ENCODE measurements at places on chromosomes 5 and 9. TPM values are rescaled to one million over a fixed set of nuclear protein-coding genes. Genes with fewer than 3 reads are reported as not detected.

TRPM6 gene
- 10.8 TPM for polyA plus RNA-seq

GLDC gene
- not detected for polyA plus RNA-seq

TESK1 gene
- 33.3 TPM for polyA plus RNA-seq

DNA sequence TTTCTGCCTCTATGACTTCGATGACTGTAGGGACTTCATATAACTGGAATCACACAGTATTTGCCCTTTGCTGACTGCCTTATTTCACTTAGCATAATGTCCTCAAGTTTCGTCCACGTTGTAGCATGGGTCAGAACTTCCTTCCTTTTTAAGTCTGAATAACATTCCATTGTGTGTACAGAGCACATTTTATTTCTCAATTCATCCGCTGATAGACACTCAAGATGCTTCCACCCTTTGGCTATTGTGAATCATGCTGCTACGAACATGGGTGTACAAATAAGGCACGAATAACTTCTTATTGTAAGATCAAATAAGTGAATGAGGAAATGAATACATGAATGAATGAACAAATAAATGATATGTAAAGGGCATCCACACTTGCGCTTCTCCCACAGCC is 13.0 kb downstream of the BARX1 start:
- H3K27ac ChIP-seq, result no peak overlapping the region
- DNase-seq, result no peak
- H3K4me1 ChIP-seq, result peaks cover 10% of the 10 kb centered on the region
- H3K27me3 ChIP-seq, result peaks cover 53% of the 10 kb centered on the region
- no peak overlapping the region for H3K4me3 ChIP-seq

DNA sequence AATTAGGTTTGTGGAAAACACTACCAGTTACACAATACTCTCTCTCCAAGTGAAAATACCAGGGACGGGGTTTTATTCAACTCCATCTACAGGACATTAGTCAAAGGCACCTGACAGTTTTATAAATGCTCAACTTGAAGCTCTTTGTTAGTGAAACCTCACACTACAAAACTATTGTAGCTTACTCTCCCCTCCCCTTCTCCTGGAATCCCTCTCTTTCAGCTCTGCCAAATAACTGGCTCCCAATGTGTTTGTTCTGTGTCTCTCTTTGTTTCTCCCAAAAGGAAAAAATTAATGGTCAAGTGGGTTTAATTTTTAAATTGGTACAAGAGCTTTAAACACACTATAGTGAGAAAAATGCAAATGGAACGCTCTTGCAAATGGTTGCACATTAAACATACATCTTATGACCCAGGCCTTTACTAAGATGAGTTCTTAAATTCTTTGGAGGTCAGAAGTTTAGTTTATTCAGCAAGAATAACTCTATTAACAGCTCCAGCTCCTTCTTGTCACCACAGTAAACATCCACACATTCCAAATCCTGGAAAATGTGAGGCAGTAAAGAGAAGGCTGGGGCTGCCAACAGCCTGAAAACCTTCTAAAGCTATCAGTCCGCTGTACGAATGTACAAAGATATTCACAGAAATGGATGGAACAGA is 48.4 kb downstream of the ZNF608 start:
- peak overlapping the region; percentile 89 for H3K27ac ChIP-seq
- peak overlapping the region; percentile 22 for H3K4me3 ChIP-seq
- no peaks in the 10 kb centered on the region for H3K36me3 ChIP-seq
- DNase-seq, result no peak
- no peaks in the 10 kb centered on the region for H3K27me3 ChIP-seq
- peaks cover 62% of the 10 kb centered on the region for H3K4me1 ChIP-seq

- no peak overlapping the region for H3K4me3 ChIP-seq
- H3K27ac ChIP-seq, result no peak overlapping the region
- H3K27me3 ChIP-seq, result no peaks in the 10 kb centered on the region
- no peak for DNase-seq
- H3K36me3 ChIP-seq, result no peaks in the 10 kb centered on the region
Observed at GRCh38 chr5:169204788-169205400, 96.0 kb downstream of the SLIT3 start.

GRCh38 chr5:146426853-146427618 is 20.1 kb upstream of the TCERG1 start:
- H3K27ac ChIP-seq, result no peak overlapping the region
- no peak for DNase-seq
- no peaks in the 10 kb centered on the region for H3K36me3 ChIP-seq
- H3K4me3 ChIP-seq, result no peak overlapping the region

- no peaks in the 10 kb centered on the region for H3K4me1 ChIP-seq
- H3K27me3 ChIP-seq, result no peaks in the 10 kb centered on the region
- no peak overlapping the region for H3K27ac ChIP-seq
- no peak overlapping the region for H3K4me3 ChIP-seq
Observed at GRCh38 chr5:79636981-79637733, 24.9 kb downstream of the TENT2 start.

- no peaks in the 10 kb centered on the region for H3K36me3 ChIP-seq
- no peak overlapping the region for H3K27ac ChIP-seq
- no peaks in the 10 kb centered on the region for H3K27me3 ChIP-seq
- H3K4me3 ChIP-seq, result no peak overlapping the region
- H3K4me1 ChIP-seq, result no peaks in the 10 kb centered on the region
Observed at GRCh38 chr9:109331353-109331752, 10.5 kb upstream of the EPB41L4B start.

DNA sequence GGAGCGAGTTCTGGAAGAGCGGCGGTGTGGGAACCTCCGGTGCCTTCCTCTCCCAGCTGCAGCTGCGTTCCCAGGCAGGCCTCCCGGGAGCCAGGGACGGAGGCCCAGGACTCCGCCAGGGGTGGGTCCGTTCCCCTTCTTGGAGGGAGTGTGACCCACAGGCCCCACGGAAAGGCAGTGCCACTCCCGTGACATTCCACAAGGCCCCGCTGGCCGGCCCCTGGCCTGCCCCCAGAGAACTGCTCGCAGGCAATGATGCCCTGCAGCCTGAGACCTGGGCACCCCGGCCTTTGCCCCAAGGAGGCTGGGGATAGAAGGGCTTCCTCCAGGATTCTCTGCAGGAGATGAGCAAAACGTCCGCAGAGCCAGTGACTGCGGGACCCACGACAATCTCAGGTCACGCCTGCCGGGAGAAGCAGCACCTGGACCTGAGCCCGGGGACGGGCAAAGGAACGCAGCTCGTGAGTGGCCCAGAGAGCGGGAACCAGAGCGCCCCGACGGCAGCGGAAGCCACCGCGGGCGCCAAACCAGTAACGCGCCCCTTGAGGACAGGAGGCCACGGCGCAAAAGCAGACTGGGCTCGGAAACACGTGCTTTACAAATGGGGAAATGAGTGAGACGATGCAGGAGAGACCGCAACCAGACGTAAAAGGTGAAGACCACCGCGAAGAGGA is 9.3 kb downstream of the OBP2B start:
- DNase-seq, result no peak
- no peaks in the 10 kb centered on the region for H3K4me1 ChIP-seq
- no peaks in the 10 kb centered on the region for H3K36me3 ChIP-seq
- peak overlapping the region; percentile 58 for H3K27ac ChIP-seq

GRCh38 chr5:125006011-125006685 is 259.7 kb upstream of the ZNF608 start:
- no peaks in the 10 kb centered on the region for H3K36me3 ChIP-seq
- no peak overlapping the region for H3K4me3 ChIP-seq
- no peaks in the 10 kb centered on the region for H3K27me3 ChIP-seq
- no peak overlapping the region for H3K27ac ChIP-seq
- no peaks in the 10 kb centered on the region for H3K4me1 ChIP-seq
- no peak for DNase-seq

- DNase-seq, result no peak
- H3K27ac ChIP-seq, result no peak overlapping the region
- H3K27me3 ChIP-seq, result no peaks in the 10 kb centered on the region
- no peak overlapping the region for H3K4me3 ChIP-seq
Observed at GRCh38 chr5:82622711-82623514, 344.8 kb upstream of the RPS23 start.

GRCh38 chr5:167947306-167947705 is 344.1 kb upstream of the WWC1 start:
- H3K36me3 ChIP-seq, result no peaks in the 10 kb centered on the region
- DNase-seq, result no peak
- peaks cover 55% of the 10 kb centered on the region for H3K4me1 ChIP-seq
- no peaks in the 10 kb centered on the region for H3K27me3 ChIP-seq

DNA sequence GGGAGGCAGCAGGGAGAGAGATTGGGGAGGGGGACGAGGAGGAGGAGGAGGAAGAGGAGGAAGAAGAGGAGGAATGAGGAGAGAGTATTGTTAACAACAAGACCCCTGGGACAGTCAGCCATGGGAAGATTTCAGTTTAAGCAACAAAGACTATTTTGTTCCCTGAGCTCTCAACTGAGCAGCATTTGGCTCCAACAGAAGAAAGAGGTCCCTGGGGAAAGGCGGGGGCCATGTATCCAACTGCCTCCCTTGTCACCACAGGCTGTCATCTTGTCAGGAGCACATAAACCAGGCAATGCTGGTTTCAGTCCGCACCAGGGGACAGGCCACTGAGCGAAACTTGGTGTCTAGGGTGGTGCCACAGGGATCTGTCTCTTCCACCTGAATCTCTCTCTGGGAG is 316.1 kb downstream of the TLE1 start:
- H3K36me3 ChIP-seq, result no peaks in the 10 kb centered on the region
- no peak overlapping the region for H3K27ac ChIP-seq
- no peaks in the 10 kb centered on the region for H3K4me1 ChIP-seq
- no peak overlapping the region for H3K4me3 ChIP-seq
- DNase-seq, result no peak

- no peaks in the 10 kb centered on the region for H3K27me3 ChIP-seq
- H3K36me3 ChIP-seq, result no peaks in the 10 kb centered on the region
Observed at GRCh38 chr9:77953590-77953989, 78.0 kb downstream of the GNAQ start.

DNA sequence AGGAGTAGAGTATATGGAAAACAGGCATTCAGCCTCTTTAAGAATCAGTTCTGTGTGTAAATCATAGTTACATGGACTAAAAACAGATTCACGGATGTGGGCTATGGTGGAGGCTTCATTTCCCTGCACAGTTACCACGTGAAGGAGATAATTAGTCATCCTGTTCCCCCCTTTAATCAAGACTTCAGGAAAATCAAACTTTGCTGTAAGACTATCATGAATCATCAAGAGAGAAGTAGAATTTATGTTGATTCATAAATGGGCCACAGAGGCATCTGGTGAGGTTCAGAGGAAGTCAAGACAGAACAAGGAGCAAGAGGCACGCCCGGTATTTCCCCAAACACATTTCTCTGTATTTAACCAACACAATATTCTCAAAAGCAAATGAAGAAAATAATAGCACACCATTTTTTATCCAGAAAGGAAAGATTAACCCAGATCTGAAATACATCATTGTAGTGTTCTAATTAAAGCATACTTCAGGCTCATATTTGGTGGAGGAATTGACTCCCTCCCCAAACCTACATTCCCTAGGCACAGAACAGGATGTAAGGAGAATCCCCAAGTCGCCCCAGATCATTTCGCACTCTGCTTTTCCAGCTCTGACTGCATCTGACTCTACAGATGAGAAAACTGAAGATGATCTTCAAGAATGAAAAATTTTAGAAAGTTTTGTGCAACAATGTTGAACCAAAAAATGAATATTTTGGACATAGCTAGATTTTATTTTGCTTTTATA is 175.8 kb upstream of the GAS1 start:
- H3K36me3 ChIP-seq, result no peaks in the 10 kb centered on the region
- H3K4me1 ChIP-seq, result no peaks in the 10 kb centered on the region

DNA sequence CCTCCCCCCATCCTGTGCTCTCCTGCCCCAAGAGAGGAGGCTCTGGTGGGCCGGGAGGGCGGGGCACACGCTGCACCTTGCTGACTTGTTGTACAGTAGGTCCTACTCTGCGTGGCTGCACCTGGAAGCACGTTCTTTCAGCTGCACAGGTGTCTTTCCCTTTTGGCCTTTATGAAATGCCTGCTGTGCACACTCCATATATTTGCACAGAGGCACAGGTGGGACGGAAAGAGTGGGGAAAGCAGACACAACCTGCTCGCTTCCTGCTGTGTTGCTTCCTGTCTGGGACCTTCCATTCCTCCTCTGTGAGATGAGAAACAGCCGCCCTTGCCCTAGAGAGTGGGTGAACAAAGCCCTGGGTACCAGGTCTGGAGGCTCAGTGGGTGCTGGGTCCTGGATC is 4.8 kb downstream of the USP20 start:
- no peak overlapping the region for H3K27ac ChIP-seq
- H3K4me3 ChIP-seq, result no peak overlapping the region
- H3K36me3 ChIP-seq, result no peaks in the 10 kb centered on the region
- H3K4me1 ChIP-seq, result peaks cover 31% of the 10 kb centered on the region
- H3K27me3 ChIP-seq, result no peaks in the 10 kb centered on the region
- DNase-seq, result no peak

DNA sequence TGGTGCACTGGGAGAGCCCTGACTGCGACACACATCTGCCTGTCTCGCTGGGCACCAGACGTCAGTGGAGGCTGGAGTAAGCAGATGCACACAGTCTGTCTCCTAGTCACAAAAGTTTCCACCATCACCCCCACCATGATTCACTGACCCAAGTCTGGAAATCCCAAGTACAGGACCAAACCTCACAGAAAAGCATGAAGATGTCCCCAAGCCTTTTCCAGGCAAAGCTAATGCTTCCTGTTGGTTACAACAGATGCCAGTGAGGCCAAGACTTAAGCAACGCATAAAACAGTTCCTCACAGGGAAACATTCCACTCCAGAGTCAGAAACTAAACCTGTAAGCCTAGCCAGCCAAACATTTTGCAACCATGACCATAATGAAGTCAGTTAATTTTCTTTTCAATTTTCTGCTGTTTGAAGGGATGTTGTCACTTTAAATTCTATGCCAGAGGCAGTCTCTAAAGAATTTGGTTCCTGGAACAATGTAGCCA is 259.3 kb upstream of the SLC30A5 start:
- H3K27ac ChIP-seq, result no peak overlapping the region
- no peaks in the 10 kb centered on the region for H3K27me3 ChIP-seq
- H3K4me3 ChIP-seq, result no peak overlapping the region
- H3K36me3 ChIP-seq, result no peaks in the 10 kb centered on the region
- DNase-seq, result no peak

- no peak overlapping the region for H3K4me3 ChIP-seq
- no peaks in the 10 kb centered on the region for H3K36me3 ChIP-seq
- H3K27me3 ChIP-seq, result no peaks in the 10 kb centered on the region
- H3K27ac ChIP-seq, result no peak overlapping the region
- H3K4me1 ChIP-seq, result peaks cover 17% of the 10 kb centered on the region
- DNase-seq, result peak; percentile 17
Observed at GRCh38 chr5:148952097-148952867, 110.6 kb downstream of the SH3TC2 start.

- DNase-seq, result no peak
- no peak overlapping the region for H3K4me3 ChIP-seq
- H3K27ac ChIP-seq, result no peak overlapping the region
Observed at GRCh38 chr5:64437496-64437895, 68.3 kb upstream of the RGS7BP start.

DNA sequence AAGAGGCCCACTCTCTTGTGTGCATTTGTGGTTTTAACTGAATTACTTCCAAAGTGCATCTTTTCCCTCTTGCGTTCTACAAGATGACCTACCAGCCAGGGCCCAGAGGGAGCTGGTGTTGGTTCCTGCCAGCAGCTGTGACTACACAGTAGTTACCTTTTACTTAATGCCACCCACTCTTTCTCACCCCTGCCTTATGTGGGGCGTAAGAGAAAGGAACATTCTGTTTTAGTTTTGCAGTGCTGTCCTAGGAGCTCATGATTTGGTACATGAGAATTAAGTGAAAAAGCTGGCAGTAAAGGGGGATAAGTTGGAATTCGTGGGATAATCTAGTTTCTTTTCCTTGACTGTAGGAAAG is 45.4 kb downstream of the RCL1 start:
- no peak overlapping the region for H3K4me3 ChIP-seq
- H3K27me3 ChIP-seq, result no peaks in the 10 kb centered on the region
- peaks cover 6% of the 10 kb centered on the region for H3K4me1 ChIP-seq
- DNase-seq, result no peak
- no peak overlapping the region for H3K27ac ChIP-seq
